D341Med (cell line): ENCODE measurements at places on chromosomes 5 and 9.

DNA sequence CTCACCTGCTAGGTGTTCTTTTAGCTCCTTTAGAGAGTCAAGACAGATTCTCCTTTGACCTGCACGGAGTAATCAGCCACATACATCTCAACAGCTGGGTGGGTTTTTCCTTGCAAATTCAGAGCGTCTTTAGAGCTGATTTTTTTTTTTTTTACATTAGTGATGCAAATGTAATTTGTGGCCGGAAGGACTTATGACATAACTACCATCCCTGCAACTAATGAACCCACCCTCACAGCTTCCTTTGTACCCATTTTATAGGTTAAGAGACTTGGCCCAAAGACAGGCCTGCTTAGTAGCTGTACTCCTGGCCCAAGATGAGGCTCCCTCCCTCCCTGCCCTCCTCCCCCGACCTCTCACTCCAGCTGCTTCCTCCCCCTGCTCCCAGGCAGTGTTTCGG, 69.9 kb upstream of the NIPAL4 start:
- DNase-seq: no peak

DNA sequence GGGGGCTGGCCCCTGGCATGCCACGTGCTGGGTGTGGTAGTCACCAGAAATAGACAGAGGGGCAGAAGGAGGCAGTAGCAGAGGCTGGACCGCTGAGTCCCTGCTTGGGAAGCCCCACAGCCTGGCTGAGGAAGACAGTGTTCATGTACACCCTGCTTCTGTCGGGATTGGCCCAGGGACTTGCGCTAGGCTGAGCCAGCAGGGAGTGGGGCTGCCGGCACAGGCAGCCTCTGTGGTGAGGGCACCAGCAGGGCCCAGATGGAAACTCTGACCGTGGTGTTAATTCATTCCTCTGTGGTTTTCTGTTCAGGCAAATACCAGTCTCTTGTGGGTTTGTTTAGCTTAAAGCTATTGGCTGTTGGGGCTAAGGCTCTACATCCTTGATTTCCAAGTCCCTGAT, 108.6 kb upstream of the RAD23B start:
- no peak for DNase-seq

GRCh38 chr9:4566806-4567205, 76.5 kb downstream of the SLC1A1 start:
- DNase-seq: no peak

- DNase-seq: no peak
Measured at GRCh38 chr9:97365634-97366033, 46.3 kb upstream of the TDRD7 start.

GRCh38 chr5:16593628-16594027, 23.2 kb downstream of the RETREG1 start:
- no peak for DNase-seq

GRCh38 chr9:84456527-84456926, 116.0 kb upstream of the SLC28A3 start:
- no peak for DNase-seq

GRCh38 chr5:82537687-82538306, 259.6 kb upstream of the RPS23 start:
- no peak for DNase-seq

- no peak for DNase-seq
Measured at GRCh38 chr9:131886826-131887225, 146.9 kb upstream of the RAPGEF1 start.

DNA sequence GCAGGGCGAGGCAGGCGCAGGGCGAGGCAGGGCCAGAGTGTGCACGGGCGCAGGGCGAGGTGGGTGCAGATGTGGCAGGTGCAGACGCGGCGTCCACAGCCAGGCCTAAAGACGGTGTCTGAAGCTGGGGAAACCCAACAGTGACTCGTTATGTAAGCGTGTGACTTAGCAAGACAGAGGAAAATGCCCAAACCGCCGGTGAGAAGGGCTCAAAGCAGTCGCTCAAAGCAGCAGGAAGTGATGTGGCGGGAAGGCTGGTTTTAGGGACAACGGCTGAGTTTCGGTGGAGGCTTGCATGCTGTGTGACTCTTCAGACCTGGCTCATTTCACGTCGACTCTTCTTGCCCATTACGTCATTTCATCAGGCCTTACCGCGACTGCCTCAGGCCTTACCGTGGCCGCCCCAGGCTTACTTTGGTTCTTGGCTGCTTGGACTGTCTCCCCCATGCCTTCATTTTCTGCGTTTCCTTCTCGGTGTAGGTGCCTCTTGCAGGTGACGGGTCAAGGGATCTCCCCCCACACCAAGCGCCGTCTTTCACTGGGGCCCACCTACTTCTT, 50.5 kb upstream of the EXOC3 start:
- no peak for DNase-seq

GRCh38 chr9:131521822-131522221, 9.2 kb downstream of the UCK1 start:
- no peak for DNase-seq

- no peak for DNase-seq
Measured at GRCh38 chr9:127112735-127113161, 9.7 kb downstream of the ANGPTL2 start.

DNA sequence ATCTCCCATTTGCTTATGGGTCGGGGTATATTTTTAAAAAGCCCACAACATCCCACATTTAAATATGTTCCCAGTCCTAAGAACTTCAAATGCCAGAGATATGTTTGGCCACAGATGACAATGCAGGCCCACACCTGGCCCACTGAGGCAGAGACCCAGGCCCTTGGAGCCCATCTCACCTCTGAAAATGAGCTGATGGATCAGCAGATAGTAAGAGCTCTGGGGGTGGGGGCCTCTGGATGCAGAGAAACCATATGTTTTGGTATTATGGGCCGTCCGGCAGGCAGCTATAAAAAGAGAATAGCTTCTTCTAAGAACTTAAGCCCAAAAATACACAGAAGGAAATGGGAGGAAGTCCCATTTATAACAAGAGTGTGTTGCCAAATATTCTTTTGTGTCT, 256.0 kb downstream of the GRIA1 start:
- DNase-seq: no peak

- DNase-seq: no peak
Measured at GRCh38 chr9:72041775-72042194, 18.6 kb downstream of the C9orf57 start.

- no peak for DNase-seq
Measured at GRCh38 chr5:171627936-171628632, 157.5 kb upstream of the SMIM23 start.

- DNase-seq: peak; percentile 18
Measured at GRCh38 chr9:93597871-93598646, 21.7 kb downstream of the PHF2 start.

- no peak for DNase-seq
Measured at GRCh38 chr5:861442-862366, 10.9 kb upstream of the ZDHHC11 start.

DNA sequence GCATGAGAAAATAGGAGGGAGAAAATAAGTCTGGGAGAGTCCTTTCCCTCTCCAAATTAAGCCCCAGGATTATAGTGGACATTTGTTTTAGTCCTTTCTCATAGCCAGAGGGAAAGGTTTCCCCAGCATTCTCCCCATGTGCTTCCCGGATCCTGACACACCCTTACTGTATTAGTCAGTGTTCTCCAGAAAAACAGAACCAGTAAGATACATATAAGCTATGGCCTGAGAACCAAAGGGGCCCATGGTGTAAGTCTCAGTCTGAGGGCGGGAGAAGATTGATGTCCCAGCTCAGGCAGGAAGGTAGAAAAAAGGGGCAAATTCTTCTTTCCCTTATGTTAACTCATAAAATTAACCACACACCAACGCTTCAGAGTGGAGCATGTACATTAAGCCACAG, 25.6 kb upstream of the SPATA31D4 start:
- no peak for DNase-seq

DNA sequence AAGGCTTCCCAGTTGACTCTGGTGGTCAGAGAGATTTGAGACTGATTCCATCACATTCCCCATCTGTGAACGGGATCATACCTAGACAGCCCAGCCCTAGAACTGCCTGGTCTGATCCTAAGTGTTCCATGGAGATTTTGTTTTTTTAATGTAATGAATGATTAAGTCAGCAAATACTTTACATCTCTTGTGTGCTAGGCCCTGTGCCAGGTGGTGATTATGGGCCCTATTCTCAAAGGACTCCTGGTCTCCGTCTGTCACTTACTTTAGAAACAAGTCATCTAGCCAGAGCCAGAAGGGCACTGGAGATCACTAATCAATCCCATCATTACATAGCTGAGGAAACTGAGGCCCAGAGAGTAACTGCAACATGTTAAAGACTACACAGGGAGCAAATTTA, 1.1 kb upstream of the GPX3 start:
- DNase-seq: peak; percentile 60

DNA sequence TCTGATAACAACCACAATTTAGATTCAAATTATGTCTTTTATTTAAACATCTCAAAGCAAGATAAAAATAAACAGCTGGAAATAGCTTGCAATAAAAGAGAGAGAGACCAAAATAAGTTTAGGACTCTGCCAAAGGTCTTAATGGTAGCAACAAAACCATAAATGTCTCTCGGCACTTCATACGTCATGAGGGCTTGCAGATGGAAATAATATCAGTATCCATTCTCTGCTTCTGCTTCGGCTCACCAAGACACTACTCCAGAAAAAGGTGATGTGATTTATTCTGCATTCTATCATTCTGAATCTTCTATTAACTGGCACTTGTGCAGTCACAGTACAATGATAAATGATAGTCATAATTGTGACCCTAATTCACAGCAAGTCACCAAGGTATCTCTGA, 56.1 kb downstream of the EBF1 start:
- DNase-seq: no peak

- DNase-seq: no peak
Measured at GRCh38 chr5:149794041-149794440, 63.9 kb downstream of the PPARGC1B start.

DNA sequence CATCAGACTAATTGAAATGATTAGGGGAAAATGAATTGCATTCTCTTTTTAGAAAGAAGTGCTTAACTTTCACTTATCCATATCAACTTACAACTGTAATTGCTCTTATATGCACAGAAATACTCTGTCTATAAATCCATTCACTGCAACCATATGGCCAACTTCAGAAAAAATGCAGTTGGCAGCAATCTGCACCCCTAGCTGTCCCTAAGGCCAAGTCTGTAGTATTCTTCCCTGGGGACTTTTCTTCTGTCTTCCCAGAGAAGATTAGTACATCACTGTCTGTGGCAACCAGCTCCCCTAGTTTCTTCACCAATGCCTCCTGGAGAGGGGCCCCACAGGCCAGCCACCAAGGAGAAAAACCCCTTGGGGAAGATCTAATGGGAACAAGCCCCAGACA, 45.4 kb downstream of the ABCA1 start:
- DNase-seq: peak; percentile 72

GRCh38 chr5:124645396-124645795, 101.0 kb downstream of the ZNF608 start:
- DNase-seq: no peak

GRCh38 chr5:177535125-177535524, 18.4 kb upstream of the DDX41 start:
- DNase-seq: peak; percentile 64

DNA sequence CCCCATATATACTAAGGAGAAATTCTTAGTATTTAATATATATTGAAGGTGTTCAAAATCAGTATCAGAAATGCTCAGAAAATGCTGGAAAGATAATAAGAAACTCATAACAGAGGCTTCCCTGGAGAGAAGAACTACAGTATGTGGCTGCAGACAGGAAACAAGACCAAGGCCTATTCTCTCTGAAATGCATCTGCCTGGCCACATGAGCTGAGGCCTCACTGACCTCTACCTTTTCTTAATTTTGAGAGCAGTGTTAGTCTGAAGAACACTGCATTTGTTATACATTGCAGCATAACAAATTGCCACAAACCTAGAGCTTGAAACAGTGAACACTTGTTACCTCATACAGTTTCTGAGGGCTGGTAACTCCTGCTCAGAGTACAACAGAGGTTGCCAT, 133.4 kb upstream of the SPEF2 start:
- no peak for DNase-seq

DNA sequence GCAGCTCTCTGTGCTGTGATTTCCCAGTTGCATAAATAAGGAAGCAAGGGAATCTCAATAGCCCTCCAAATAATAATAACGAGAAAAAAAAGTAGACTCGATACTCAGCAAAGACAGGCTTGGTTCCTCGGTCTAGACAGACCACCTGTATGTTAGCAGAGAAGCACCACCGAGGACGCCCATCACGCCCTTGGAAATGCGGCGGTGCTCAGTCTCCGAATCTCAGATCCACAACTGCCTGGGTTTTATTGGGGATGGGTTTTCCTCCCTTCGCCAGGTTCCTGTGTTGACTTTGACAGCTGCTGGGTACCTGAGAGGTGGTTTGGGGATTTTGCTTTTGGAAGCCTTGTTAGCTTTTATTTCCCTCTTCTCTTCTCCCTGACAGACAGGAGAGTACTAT, 7.2 kb downstream of the DAB2IP start:
- DNase-seq: no peak

- peak; percentile 65 for DNase-seq
Measured at GRCh38 chr9:75739884-75740611, 150.4 kb upstream of the PCSK5 start.

DNA sequence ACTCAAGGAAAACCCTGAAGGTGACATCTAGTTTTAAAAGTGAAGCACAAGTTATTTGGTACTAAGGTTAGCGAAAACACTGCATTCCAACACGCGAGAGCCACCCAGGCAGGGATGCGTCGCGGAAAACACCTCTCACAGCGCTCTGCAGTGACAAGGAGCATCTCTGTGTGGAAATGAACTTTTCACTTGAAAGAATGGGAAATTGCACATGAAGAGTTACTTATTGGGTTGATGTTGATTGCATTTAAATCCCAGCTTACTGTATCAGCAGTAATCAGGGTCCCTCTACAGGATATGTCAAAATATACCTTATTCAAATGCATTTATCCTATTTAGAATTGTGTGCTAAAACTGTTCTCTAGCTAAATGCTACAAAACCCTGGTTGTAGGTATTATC, 144.4 kb downstream of the BNC2 start:
- DNase-seq: no peak

GRCh38 chr9:33437205-33437604, 10.2 kb downstream of the AQP3 start:
- DNase-seq: no peak

- DNase-seq: no peak
Measured at GRCh38 chr5:39648848-39649227, 224.1 kb upstream of the DAB2 start.

- DNase-seq: no peak
Measured at GRCh38 chr9:133642708-133643361, 6.7 kb downstream of the DBH start.

- no peak for DNase-seq
Measured at GRCh38 chr9:83070261-83070660, 7.3 kb upstream of the RASEF start.

- peak; percentile 49 for DNase-seq
Measured at GRCh38 chr9:70392189-70392588, 22.3 kb downstream of the KLF9 start.

GRCh38 chr5:127650649-127651048, 1.8 kb downstream of the CTXN3 start:
- DNase-seq: no peak
